Natural killer cell (primary cell): ENCODE measurements at places on chromosomes 5 and 9.
A peak's percentile ranks its signal among the peaks of the same experiment; 100 is the strongest.

GRCh38 chr5:16740811-16741392 is 124.1 kb upstream of the RETREG1 start:
- DNase-seq, result no peak

- no peak for DNase-seq
Measured at GRCh38 chr5:131160134-131160533, 4.9 kb downstream of the HINT1 start.

GRCh38 chr9:120612218-120612617 is 32.3 kb upstream of the CDK5RAP2 start:
- no peak for DNase-seq

- no peak for DNase-seq
Measured at GRCh38 chr5:93577854-93578812, 2.9 kb downstream of the NR2F1-AS1 start.

- peak; percentile 59 for DNase-seq
Measured at GRCh38 chr5:138180183-138180782, 1.4 kb downstream of the KIF20A start.

DNA sequence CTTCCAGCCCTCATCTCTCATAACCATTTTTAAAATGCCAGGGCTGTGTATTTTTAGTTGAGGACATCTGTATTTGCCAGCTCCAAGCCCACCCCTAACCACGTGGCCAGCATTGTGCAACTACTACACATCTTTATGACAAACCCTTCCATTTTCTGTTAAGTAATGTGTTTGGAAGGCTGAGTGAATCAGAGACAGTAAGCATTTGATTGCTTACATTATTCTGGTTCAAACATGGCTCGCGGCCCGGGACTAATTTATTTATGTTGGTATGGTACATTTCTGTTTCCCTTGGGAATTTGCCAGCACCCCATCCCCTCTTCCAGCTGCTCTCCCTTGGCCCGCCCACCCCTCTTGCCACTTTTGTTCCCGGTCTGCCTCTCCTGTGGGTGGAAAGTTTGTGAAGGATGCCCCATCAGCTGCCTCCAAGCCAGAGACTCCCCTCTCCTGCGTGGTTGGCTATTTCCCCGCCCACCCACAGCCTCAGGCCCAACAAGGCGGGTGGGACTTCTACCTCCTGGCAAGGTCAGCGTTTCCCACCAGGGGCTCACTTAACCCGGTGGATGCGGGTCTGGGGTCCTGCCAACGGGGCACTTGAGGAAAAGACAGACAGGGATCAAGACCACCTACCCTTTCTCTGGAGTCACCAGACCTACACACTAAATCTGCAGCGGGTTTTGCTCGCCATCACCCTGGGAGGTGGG is 162.2 kb downstream of the HSD17B3 start:
- DNase-seq, result no peak

GRCh38 chr5:111135946-111136345 is 43.8 kb downstream of the WDR36 start:
- DNase-seq, result no peak

GRCh38 chr5:142719836-142720370 is 34.0 kb upstream of the FGF1 start:
- DNase-seq, result no peak

DNA sequence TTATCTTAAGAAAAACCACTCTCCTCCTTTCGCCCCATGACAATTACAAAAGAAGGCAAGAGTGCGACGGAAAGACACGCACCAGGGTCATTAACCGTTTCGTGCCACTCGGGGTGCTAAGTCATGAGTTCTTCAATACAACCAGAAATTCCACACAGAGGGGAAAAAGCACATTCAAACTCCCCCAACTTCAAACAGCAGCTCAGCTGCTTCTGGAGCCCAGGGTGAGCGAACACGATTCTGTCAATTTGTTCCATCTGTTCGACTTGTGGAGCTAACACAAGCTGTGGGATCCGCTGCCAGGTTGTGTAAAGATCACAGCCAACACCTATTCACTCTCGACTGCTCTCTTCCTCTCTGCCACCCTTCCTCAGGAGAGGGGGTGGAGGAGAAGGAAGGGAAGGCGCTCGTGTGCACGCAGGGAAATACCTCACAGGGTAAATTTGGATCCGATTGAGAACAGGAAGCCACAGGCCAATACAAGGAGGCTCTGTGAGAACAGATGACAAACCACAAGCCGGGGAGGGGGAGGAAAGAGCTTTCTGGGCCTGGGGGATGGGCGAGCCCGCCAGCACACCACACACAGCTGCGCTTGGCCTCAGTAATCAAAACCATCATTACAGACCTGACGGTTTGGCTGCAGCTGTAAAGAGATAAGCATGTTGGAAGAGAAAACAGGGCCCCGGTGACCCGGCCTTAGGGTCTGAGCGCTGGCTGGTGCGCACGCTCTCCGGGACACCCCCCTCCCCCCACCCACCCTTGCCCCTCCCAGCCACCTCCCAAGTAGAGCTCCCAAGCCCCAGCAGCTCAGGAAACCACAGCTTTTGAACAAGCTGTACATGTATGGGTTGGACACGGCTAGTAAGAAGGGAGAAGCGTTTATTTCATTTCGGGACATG is 54.3 kb downstream of the PTCH1 start:
- DNase-seq, result peak; percentile 55

GRCh38 chr9:101376111-101376848 is 8.5 kb downstream of the BAAT start:
- no peak for DNase-seq

GRCh38 chr9:127049581-127049980 is 72.9 kb downstream of the ANGPTL2 start:
- no peak for DNase-seq

- no peak for DNase-seq
Measured at GRCh38 chr5:134127376-134127861, 12.9 kb downstream of the TCF7 start.

DNA sequence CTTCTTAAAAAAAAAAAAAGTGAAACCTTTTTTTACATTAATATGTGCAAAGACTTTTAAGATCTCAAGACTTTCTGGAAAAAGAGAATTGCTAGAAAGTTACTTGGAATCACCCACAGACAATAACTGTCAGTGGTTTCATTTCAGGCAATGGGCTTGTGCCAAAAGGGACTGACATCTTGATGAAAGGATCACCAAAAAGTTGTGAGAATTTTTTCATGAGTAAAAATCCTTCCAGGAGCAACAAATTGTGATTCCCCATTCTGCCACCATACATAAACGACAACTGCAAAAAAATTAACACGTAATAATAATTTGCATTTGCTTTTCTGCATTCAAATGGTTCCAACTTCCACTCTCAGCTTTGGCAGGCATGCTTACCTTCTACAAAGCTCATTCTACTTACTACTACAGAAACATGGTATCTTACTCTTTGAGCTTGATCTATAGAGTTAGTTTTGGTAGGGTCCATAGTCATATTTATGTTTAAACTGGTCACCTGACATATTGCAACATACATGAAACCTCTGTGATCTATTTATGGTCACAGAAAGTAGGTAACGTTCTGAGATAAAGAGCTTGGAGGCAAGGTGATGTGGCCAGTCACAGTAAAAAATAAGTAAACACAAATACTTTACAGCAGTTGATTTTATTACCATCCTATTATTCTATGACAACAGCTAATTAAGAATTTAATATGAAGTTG is 3.0 kb downstream of the NREP start:
- DNase-seq, result no peak

GRCh38 chr5:14599476-14600127 is 18.0 kb downstream of the OTULINL start:
- no peak for DNase-seq

- no peak for DNase-seq
Measured at GRCh38 chr9:72951520-72952380, 1.1 kb downstream of the ALDH1A1 start.

DNA sequence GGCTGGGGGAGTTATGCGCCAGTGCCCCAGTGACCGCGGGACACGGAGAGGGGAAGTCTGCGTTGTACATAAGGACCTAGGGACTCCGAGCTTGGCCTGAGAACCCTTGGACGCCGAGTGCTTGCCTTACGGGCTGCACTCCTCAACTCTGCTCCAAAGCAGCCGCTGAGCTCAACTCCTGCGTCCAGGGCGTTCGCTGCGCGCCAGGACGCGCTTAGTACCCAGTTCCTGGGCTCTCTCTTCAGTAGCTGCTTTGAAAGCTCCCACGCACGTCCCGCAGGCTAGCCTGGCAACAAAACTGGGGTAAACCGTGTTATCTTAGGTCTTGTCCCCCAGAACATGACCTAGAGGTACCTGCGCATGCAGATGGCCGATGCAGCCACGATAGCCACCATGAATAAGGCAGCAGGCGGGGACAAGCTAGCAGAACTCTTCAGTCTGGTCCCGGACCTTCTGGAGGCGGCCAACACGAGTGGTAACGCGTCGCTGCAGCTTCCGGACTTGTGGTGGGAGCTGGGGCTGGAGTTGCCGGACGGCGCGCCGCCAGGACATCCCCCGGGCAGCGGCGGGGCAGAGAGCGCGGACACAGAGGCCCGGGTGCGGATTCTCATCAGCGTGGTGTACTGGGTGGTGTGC is at the start of gene RXFP3:
Gene RXFP3 (plus strand): TSS at position 6 of the 636 bp plus-strand sequence. CDS start 355 bp downstream, at position 361.
- DNase-seq, result no peak

DNA sequence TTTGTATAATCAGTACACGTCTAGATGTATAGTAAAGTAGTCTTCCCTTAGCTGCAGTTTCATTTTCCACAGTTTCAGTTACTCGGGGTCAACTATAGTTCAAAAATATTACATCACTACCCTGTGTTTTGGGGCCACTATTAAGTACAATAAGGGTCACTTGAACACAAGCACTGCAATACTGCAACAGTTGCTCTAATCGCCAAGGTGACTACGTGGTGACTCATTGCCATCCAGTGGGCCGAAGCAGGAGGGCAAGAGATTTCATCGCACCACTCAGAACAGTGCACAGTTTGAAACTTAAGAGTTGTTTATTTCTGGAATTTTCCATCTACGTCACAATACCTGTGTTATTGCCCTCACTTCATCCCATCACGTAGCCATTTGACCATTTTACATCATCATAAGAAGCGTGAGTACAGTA is at the start of gene ARL14EPL:
Gene ARL14EPL (plus strand): TSS at position 379 of the 424 bp plus-strand sequence. CDS start 18,994 bp downstream, outside the sequence.
- no peak for DNase-seq

DNA sequence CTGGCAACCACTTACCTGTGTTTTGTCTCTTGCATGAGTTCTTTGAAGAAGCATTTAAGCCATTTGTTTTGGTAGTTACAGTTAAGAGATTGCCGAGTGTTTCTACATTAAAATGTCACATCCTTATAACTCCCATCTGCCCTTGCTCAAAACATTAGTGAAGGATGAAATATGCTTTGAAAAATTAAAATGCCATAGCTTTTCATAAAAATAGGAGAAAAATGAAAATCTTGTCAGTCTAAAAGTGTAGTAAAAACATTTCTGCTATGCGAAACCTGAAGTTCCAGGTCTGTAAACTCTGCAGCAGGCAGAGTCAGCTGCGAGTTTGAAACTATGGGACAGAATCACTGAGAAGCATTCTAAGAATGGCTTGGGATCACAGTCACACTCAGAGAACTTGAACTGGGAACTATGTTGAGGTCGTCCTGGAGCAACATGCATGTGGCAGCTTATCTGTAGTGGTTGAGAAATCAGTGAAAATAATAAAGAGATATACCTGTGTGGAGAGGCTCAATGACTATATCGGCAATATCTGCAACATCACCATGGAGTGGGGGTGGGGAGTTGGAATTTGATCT is 67.4 kb downstream of the RASGRF2 start:
- no peak for DNase-seq

GRCh38 chr9:105854783-105855724 is 160.7 kb downstream of the TMEM38B start:
- DNase-seq, result no peak

GRCh38 chr5:14428302-14429081 is 153.1 kb upstream of the OTULINL start:
- DNase-seq, result no peak

- DNase-seq, result no peak
Measured at GRCh38 chr5:68478301-68479095, 262.9 kb downstream of the PIK3R1 start.

DNA sequence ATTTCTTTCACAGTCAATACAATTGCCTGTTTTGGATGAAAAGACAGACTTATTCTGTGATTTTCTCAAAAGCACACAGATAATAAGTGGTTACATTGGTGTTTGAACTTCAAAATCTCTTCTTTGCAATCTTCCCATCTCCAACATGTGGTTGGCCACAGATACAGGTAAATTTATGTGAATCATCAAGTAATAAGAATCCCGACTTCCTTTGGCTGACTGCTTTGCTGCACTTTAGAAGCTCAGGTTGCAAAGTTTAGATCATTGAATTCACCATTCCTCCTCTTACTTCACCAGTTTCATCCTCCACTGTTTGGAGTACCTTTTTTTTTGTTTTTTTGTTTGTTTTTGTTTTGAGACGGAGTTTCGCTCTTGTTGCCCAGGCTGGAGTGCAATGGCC is 56.5 kb upstream of the ADRB2 start:
- DNase-seq, result no peak

- DNase-seq, result no peak
Measured at GRCh38 chr5:16547200-16547842, 69.5 kb downstream of the RETREG1 start.

GRCh38 chr5:116765441-116765840 is 190.8 kb upstream of the SEMA6A start:
- no peak for DNase-seq

- peak; percentile 2 for DNase-seq
Measured at GRCh38 chr9:137968235-137968634, 90.7 kb downstream of the CACNA1B start.

- no peak for DNase-seq
Measured at GRCh38 chr9:78479441-78479840, 182.5 kb downstream of the PSAT1 start.

DNA sequence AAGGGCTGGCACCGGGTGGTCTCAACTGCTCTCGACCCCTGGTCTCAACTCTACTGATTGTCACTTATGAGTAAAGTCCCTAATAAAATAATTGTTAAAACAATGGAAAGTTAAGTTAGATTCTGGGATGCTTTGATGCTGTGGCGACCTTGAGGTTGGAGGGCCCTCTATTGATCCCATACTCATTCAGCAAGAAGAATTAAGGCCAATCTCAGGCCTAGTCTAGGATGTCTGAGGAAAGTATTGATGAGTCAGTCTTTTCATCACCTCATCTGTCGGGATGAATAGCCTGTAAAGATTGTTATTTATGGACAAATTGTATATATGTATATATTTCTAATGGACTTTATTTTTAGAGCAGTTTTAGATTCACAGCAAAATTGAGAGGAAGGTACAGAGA is 50.8 kb downstream of the WDR36 start:
- DNase-seq, result no peak

GRCh38 chr9:126945682-126946081 is 31.1 kb downstream of the RALGPS1 start:
- no peak for DNase-seq

DNA sequence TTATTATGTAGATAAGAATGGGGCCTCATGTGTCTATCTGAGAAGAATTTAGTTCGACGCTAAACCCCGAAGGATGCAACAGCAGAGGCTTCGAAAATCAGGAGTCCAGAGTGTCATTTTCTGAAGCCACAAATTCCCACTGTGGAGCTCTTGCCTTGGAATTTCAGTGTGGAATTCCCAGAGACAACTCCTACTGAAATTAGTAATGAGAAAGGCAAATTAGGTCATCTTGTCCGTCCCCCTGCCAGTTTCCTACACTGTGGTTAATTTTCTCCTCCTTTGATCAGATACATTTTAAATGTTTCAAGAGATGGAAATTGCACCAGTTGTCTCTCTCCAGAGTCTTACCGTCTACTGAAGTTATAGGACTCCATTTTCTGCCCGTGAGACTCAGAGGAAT is 633.6 kb downstream of the BNC2 start:
- DNase-seq, result no peak
